PC-3 (cell line): ENCODE measurements at places on chromosomes 3 and 15. TPM values are rescaled to one million over a fixed set of nuclear protein-coding genes. Genes with fewer than 3 reads are reported as not detected.

DNA sequence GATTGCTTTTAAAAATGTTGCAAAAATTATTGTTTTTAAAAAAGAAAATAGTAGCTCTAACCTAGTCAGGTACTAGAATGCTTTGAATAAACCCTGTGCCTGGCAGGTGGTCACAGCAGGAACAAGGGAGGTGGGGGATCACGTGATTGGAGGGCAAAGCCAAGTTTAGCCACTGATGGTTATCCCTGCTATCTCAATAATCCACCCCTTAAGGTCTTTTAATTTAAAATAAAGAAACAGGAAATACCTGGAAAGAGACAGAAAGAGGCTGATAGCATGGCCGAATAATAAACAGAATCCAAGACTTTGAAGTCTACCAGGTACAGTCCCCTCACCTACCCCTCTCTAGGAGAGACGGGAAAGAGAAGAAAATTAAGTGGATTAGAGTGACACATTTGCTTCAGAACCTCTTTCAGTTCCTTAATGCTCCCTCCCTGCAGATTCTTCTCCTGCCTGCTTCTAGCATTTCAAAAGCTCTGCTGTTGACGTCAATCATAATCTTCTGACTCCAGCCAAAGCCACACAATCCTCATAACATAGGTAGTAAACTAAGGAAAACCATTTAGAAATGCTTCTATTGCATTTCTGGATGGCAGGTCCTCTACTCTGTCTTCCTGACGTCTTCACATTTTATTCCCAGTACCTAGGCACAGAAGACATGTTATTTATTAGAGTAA is 303.4 kb upstream of the MME start:
- no peak for DNase-seq

GRCh38 chr3:44958386-44958785 is 17.6 kb downstream of the ZDHHC3 start:
- DNase-seq, result peak; percentile 49

Gene GRK7
- total RNA-seq, result 0.12 TPM in 1 of 2 replicates, not detected in the other

DNA sequence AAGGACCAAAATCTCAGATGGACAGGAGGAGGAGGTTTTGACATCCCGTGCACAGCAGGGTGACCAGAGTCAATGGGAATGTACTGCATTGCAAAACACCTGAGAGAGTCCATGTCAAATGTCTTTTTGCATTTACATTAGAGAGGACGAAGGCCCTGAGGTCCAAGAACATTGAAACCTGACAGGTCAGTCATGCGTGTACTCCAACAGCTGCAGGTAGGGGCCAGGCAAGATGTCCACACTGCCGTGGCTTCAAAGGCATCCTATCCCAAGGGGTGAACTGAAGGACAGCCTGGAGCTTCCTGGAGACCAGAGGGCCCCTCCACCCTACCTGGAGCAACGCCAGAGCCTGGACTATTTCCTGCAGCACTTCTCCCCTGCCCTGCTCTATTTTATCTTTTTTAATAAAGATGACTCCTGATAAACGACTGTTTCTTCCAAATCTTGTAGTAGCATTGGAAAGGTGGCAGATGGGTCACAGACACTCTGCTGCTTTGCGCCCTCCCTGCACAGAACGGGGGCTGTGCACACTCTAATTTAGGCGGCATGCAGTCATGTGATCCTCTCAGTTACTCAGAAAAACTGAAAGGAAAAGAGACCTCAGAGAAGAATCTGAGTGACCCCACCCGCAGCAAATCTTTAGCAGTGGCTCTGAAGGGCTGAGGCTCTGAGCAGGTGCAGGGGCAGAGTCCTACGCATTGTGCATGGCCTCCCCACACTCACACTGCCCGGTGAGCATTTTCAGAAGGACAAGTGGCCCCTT is 68.2 kb downstream of the HMCES start:
- DNase-seq, result no peak

Gene CCR9
- not detected in 2 replicates for total RNA-seq

GRCh38 chr3:62818347-62818746 is 56.9 kb downstream of the CADPS start:
- DNase-seq, result no peak

Gene FAM81A
- total RNA-seq, result 2.5 and 8.1 TPM in 2 replicates
